NK-92 treated with Interleukin-12 subunit alpha and Interleukin-12 subunit beta, amount 100 ng/mL, for 24 hours (cell line): ENCODE measurements at places on chromosomes 7 and 10.
A peak's percentile ranks its signal among the peaks of the same experiment; 100 is the strongest.

GRCh38 chr7:2519119-2519930 lies at the start of gene LFNG:
Gene LFNG (plus strand): TSS chr7:2519774. CDS start chr7:2519862, 88 bp downstream.
- peak; percentile 75 for DNase-seq

- no peak for DNase-seq
Measured at GRCh38 chr7:41931263-41931646, 228.4 kb upstream of the INHBA start.

DNA sequence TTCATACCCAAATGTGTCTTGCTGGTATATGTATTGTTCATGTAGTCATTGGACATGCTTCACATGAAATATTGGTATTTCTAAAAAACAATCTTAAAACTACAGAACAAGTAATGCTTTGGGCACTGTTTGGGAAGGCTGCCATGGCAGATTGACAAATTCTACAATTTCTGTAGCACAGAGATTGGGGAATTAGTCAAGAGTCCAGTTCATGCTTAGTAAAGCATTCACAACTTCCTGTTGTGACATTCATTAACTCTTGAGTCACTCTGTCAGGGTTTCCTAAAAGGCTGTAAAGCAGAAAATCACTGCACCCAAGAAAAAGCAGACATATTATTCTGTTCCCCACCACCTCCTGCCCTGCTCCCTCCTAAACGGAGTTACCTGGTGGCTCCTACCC lies 398.9 kb downstream of the PHTF2 start:
- DNase-seq = no peak

DNA sequence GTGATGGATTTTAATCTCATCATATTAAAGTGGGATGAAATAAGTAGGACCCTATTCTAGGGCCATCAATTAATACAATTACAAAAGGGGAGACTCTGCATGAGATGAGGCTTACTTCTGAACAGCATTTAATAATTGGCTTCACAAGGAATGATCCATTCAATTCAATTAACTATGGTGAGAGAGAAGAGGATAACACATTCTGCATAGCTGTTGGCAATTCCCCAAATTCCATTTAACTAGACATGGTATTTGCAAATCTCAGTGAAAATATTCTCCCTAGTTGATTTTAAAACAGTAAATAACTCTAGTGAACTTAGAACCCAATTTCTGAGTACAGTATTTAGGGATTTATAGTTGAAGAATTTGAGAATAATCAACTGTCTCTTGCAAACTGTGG lies 145.3 kb downstream of the NOC3L start:
- no peak for DNase-seq

GRCh38 chr10:129676014-129676413 lies 209.0 kb downstream of the MGMT start:
- DNase-seq = no peak

- no peak for DNase-seq
Measured at GRCh38 chr7:87878208-87878735, 2.0 kb downstream of the DBF4 start.

GRCh38 chr10:15370212-15370855 lies 755 bp downstream of the FAM171A1 start:
- no peak for DNase-seq

DNA sequence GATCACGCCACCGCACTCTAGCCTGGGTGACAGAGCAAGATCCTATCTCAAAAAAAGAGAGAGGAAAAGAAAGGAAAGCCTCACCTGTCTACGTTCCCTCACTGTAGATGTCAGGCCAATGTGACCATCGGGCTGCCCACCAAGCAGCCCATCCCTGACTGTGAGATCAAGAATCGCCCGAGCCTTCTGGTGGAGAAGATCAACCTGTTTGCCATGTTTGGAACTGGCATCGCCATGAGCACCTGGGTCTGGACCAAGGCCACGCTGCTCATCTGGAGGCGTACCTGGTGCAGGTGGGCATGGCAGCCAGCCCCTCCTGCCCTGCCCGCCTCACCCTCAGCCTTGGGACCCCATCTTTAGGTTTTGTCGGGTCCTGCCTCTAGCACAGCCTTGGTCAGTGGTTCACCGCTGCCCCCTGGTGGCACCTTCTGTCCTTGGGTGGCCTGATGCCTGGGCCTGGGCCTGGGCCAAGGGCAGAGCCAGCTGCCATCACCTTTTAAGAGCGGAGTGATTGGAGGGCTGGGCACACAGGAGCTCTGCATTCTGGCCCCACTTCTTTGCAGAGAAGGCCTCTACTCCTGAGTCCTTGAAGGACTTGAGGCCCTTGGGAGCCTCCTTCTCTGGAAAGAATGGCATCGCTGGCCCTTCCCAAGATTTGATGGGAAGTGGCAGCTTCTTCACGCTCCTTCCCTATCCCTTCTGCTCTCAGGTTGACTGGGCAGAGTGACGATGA lies 14.4 kb upstream of the AHCYL2 start:
- peak; percentile 43 for DNase-seq

GRCh38 chr7:50620433-50620832 lies 55.2 kb upstream of the DDC start:
- no peak for DNase-seq

DNA sequence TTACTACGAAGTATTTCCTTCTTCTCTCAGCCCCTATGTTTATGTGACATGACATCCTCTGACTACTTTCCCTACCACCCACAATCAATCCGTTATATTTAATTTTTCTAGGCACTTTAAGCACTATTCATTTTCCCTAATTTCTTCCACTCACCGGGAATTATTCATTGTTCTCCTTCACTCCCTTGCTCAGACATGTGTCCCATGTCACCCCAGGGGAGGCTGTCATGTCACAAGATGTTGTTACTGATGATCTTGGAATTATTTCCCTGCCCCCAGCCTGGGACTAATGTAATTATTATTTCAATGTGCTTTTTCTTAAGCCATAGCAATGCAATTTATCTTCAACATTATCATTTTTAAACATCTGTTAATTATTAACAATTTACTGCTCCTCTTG lies 317.2 kb downstream of the PHF14 start:
- DNase-seq = no peak

DNA sequence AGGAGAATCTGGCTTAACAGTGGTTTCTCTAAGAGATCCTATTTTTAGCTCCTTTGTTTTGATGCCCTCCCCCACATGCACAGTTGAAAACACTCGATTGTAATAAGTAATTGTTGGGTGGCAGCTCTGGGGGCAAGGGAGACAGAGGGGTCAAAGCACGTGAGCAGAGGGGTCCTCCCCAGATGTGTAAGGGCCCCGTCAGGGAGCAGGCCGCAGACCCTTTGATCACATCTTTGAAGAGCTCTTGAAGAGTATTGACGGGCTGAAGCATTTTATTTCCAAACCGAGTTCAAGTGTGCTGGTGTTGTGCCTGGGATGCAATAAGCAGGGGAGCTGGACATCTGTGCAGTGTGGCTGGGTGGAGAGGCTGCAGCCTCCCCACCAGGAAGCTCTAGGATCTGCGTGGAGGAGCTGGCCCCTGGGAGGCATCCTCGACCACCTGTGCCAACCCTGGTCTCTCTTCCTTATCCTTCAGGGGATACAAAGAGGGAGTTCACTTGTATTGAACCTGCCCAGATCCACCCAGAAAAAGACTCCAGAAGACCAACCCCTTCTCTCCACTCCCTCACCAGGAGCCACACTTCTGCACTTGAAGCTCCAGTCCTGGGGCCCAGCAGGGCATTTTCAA lies 473.0 kb upstream of the MGMT start:
- DNase-seq = no peak

- no peak for DNase-seq
Measured at GRCh38 chr7:80770675-80771081, 132.2 kb downstream of the CD36 start.

- no peak for DNase-seq
Measured at GRCh38 chr10:30037620-30038336, 21.6 kb downstream of the JCAD start.

DNA sequence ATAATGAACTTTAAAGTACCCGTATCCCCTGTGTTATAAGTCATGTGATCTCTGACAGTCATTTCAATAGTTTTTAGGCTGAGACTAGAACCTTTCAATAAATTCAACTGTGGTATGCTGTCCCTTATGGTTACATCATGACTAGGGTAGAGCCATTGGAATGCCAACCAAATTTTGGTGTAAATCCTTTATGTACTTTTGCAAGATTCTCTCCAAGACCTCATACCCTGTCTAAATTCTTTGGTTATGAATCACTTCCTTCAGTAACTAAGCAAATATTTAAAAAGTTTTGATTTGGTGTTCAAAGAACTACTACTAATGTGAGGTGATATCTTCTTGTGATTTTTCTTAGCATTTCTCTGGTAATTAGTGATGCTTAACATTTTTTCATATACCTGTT lies 20.8 kb upstream of the OR6B1 start:
- DNase-seq = no peak

DNA sequence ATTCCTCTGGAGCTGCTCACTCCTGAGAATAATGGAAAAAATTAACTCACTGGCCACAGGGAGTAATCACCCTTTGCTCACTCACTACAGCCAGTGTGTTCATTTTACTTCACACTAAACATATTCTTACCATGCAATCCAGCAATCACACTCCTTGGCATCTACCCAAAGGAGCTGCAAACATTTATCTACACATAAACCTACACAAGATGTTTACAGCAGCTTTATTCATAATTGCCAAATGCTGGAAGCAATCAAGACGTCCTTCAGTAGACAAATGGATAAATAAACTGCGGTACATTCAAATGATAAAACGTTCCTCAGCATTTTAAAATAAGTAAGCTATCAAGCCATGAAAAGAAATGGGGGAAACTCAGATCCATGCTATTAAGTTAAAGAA lies 34.2 kb upstream of the POM121L12 start:
- no peak for DNase-seq

- no peak for DNase-seq
Measured at GRCh38 chr7:75045881-75046280, 27.7 kb downstream of the RCC1L start.

DNA sequence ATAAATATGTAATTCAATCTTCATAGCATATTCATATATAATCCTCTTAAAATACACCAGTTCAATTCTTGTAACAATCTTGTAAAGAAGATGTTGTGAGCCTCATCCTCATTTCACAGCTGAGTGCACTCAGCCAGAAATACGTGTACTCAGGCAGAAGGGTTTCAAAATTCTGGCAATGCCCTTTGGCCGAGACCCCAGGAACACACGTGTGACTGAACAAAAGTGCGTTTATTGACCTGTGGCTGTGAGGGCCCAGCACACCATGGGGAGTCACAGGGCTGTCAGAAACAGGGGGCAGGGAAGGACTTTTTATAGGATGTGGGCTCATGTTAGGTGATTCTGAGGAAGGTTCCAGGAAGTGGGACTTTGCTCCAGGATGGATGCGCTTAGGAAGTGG lies 21.5 kb downstream of the GIMAP8 start:
- no peak for DNase-seq

- no peak for DNase-seq
Measured at GRCh38 chr10:60148266-60148840, 241.3 kb downstream of the ANK3 start.

DNA sequence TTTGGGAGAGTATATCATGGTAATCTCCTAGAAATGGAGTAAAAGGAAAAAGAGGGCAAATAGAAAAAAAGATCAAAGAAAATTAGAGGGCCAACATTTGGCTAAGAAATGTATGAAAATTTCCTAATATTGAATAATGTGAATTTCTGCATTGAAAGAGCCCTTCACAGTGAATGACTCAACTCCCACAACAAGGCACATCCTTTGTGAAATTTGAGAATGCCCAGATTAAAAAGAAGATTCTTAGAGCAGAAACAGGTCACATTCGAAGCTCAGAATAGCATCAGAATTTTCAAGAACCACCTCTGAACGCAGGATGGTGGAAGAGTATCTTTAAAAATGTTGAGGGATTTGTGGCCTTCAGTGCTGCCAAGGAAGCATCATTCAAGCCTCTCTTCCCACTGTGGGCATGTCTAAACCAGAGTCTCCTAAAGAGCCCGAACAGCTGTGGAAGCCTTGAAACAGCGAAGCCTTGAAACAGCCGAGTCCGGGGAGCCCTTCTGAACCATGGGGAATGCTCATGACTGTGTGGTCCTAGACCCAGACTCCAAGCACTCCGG lies 43.6 kb downstream of the GUSB start:
- DNase-seq = no peak

- no peak for DNase-seq
Measured at GRCh38 chr7:134374291-134374690, 57.6 kb upstream of the SLC35B4 start.

- no peak for DNase-seq
Measured at GRCh38 chr10:48249004-48249762, 25.3 kb downstream of the FRMPD2 start.

DNA sequence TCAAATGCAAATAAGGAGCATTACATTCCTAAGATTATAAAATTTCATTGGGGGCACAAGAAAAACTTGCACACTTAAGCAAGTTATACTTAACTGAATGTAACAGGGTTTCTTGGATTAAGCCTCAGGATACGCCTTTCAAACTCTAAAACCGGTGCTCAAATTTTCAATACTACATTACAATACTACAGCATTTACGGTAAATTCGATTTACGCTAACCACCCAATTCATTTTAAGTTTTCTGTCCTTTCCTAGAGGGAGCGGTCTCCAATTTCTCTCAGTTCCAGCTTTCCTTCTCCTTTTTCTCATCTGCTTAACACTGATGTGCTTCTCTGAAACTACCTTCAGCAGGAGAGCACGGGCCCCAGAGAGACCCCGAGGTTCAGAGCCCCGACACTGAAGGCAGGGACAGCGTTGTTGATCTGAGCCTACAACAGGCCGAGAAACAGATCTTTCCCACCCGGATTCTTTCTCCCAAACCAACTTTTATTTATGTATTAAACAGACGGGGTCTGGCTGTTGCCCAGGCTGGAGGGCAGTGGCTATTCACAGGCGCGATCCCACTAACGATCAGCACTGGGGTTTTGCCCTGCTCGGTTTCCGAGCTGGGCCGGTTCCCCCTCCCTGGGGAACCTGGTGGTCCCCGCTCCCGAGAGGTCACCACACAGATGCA lies 798 bp downstream of the ZNF425 start:
- no peak for DNase-seq

- DNase-seq = no peak
Measured at GRCh38 chr10:30430544-30431298, 3.3 kb upstream of the MAP3K8 start.

GRCh38 chr10:67819768-67820204 lies 18.2 kb downstream of the DNAJC12 start:
- DNase-seq = no peak

GRCh38 chr7:42236266-42236975 lies 588 bp downstream of the GLI3 start:
- no peak for DNase-seq

- DNase-seq = no peak
Measured at GRCh38 chr7:118418433-118418832, 193.9 kb downstream of the ANKRD7 start.

GRCh38 chr10:452512-453426 lies 236.7 kb downstream of the DIP2C start:
- DNase-seq = no peak
